ENCODE measurements at places on chromosomes 3 and 15.

- DNase-seq: no peak
Observed at GRCh38 chr3:98807011-98807410, 43.9 kb downstream of the ST3GAL6 start.

DNA sequence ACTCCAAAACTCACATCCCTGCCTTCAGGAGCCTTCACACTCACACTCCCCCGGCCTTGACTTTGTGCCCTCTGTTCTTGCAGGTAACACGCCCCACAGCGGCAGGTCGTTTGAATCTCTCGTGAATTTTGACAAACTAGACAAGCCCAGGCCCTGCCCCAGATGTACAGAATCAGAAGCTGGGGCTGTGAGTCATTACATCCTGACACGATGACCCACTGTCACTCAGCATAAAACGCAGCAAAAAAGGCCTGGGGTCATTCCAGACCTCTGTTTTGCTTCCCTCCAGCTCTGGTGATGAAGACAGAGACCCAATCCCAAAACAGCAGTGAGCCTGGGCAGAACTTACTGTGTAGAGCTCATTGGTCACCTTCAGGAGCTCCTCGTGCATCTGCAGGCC lies 116.4 kb upstream of the RAD18 start:
- DNase-seq: no peak

DNA sequence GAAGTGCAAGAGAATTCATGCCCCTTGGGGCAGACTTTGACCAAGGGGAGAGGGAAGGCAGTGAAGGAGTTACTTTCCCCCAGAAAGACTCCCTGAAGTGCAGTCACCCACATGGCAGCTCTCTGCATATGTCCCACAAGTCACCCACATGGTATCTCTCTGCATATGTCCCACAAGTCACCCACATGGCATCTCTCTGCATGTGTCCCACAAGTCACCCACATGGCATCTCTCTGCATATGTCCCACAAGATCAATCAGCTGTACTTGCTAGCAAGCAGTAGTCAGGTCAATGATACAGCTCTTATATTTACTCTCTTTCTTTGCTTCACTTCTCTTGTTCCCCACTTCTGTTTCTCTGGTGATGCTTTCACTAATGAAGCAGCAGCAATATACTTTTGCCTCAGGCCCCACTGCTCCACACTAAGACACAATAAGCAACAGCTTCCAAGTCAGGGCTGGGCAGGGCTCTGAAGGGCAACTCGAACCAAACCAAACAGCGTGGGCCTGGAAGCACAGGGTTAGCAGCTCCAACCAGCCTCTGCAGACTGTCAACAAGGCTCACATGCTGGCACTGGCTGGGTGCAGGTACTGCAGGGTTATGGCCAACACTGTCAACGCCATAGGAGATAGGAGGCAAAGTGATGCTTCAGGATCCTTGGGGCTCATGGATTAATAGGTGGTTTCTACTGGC lies 46.7 kb downstream of the THBS1 start:
- DNase-seq: no peak

DNA sequence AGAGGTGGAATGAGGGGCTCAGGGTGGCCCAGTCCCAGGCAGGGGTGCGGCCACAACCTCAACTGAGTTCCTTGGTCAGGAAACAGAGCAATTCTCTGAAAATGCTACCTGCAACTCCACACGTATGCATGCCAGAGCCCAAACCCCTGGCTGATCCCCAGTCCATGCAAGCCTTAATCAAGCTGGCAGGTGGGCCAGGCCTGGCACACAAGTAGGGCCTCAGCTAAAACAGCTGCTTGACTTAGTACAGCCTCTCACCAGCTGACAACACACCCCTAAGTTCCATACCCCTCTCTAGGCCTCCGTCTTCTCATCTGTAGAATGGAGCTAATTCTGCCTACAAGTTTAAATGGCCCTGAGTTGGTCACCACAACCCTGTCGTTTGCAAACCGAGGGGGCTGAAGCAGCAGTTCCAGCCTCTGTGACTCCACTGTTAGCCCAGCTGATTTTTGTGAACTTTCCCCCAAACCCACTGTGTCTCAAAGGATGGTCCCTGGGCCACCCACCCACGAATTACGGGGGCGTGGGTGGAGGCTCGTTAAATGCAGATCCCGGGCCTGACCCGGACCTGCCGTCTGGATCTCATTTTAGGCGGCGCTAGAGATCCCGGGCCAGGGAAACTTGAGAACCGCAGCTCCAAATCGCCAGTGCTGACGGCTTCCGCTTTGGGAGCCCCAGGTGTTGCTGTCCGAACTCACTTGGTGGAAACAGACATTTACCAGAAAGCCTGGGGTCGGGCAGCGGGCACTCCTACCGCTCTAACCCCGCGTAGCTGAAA lies 927 bp downstream of the CHDH start:
- DNase-seq: no peak

DNA sequence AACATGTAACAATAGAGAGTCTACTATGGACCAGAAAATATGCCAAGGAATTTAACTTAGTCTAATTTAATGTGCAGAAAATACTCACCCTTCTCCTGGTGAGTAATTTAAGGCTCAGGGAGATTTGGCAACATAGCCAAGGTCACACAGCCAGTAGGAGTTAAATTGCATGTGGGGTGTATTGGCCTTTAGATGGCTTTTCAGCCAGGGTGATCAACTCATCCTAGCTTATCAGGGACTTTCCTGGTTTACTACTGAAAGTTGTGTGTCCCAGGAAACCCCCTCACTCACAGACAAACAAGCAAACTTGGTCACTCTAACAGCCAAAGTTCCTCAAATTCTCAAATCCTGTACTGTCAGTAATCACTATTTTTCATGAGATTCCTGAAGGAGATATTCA lies 2.6 kb upstream of the SLC9A9 start:
- no peak for DNase-seq

- DNase-seq: no peak
Observed at GRCh38 chr3:47291158-47291753, 8.5 kb downstream of the KLHL18 start.

DNA sequence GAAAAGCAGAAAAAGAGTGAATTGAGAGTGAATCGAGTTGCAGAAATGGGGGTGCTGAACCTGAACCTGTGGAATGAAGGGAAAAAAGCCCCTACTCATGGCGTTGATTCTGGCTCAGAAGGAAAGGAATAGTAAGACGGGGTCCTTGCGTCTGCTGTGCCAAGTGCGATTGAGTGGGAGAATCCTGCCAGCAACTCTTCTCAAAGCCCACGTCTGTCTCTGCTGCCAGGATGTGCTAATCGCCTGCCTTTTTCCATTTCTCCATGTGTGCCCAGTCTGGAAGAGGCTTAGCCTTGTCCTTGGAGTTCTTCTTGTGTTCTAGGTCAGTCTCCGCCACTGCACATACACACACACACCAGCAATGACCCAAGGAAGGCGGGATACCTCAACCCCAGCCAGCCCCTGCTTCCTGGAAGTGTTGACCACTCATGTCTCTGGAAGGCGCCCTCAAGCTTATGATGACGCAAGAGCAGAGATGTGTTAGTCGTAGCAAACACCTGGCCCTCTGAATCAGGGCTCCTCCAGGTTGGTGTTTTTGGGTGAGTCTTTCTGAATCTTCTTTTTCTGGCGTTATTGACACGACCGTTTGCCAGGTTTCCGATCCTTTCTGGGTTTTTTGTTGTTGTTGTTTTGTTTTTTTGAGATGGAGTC lies 262.4 kb upstream of the PROK2 start:
- no peak for DNase-seq

GRCh38 chr15:96171853-96172296 lies 158.6 kb upstream of the NR2F2 start:
- DNase-seq: no peak

DNA sequence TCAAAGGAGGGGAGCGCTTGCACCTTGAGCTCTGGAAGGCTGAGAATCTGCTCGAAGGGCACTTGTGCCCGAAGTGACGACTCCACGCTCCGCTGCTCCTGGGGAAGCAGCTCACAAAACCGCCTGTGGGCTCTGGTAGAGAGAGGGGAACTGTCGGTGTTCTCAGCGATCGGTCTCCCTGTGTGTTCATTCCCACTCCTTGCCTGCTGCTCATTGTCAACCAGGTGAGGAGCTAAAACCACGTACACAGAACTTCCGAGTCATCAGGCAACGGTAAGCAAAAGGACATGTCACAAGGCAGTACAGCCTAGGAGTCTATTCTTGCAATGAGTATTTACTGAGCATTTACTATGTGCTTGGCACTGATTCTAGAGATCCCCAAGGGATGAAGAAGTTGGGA lies 1.5 kb downstream of the CIB1 start:
- DNase-seq: no peak

DNA sequence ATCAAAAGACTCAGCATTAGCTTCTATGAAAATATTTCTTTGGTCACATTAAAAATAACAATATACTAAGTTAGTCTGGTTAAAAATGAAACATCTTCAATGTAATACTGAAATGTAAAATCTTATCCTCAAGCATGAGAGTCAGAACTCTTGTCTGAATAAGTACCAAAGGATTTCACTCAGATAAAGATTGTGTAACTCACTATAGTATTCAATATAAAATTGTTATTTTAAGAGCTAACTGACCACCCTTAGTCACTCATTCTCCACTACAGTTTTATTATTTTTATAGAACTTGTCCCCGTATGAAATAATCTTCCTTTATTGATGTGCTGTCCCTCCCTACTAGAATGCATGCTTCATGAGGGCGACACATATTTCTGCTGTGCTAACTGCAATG lies 426.3 kb downstream of the MECOM start:
- no peak for DNase-seq

GRCh38 chr3:135083179-135083578 lies 288.1 kb downstream of the EPHB1 start:
- no peak for DNase-seq

DNA sequence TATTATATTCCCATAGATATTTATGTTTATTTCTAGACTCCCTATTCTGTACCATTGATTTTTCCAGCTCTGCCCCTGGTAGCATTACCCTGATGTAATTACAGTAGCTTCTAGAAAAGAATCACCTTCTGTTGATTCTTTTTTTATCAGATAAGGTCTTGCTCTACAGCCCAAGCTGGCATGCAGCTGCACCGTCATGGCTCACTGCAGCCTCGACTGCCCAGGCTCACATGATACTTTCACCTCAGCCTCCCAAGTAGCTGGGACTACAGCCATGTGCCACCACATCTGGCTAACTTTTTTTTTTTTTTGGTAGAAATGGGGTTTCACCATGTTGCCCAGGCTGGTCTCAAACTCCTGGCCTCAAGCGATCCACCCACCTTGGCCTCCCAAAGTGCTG lies 41.8 kb downstream of the SLC24A1 start:
- DNase-seq: no peak

GRCh38 chr15:63060699-63061098 lies 18.2 kb downstream of the TPM1 start:
- DNase-seq: no peak

DNA sequence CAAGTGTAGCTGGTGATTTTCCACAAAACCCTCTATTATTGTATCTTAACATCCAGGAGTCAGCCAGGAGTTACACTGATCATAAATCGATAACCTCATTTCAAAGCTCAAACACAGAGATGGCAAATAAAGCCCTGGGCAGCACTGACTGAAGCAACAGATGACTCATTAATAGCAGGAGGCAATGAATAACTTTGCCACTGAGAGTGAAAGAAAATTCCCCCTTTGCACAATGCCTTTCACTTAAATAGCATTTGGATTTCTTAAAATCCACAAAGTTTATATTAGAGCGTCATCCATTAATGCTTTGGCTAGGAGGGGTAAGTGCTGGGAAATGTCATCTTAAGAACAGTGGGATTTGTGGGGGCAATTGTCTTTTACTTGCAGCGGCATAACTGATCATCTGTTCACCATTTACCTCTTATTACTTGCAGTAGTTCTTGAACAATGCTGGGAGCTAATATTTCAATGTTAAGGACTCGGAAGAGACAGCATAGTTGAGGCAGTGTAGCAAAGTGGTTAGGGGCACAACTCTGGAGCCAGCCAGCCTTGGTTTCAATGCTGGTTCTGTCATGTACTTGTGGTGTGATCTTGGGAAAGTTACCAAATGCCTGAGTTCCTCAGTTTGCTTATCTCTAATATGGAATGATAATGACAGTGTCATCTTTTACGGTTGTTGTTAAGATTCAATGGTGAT lies 630.4 kb upstream of the TBL1XR1 start:
- no peak for DNase-seq

DNA sequence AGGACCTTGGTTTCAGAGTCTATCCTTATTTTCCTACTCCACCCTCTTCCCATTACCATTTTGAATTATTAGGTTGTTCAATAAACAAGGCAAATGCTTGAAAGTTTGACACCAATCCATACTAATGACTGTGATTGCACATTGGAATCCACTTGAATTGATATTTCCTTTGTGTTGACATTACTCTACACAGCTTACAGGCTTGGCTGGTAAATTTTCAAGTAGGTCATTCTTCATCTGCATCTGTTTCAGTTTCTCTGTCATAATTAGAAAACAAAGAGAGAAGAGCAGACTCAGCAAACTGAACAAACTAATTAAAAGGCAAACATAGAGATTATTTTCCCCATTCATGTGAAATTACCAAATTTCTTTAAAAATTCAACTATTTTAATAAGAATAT lies 732.9 kb upstream of the BCHE start:
- no peak for DNase-seq

- DNase-seq: no peak
Observed at GRCh38 chr3:115999613-116000012, 376.3 kb downstream of the GAP43 start.

- DNase-seq: no peak
Observed at GRCh38 chr3:52310861-52311575, 5.1 kb upstream of the DNAH1 start.

GRCh38 chr3:4986175-4986781 lies 7.0 kb downstream of the BHLHE40 start:
- DNase-seq: no peak

- no peak for DNase-seq
Observed at GRCh38 chr15:82952158-82953081, at the start of gene HOMER2. Gene HOMER2 (minus strand): TSS chr15:82952720. CDS start chr15:82952535, 185 bp downstream.
